ENCODE measurements at places on chromosomes 2 and 18. TPM values are rescaled to one million over a fixed set of nuclear protein-coding genes. Genes with fewer than 3 reads are reported as not detected.
A peak's percentile ranks its signal among the peaks of the same experiment; 100 is the strongest.

The SERPINB3 gene
- not detected for total RNA-seq

GRCh38 chr2:11481789-11482472, 16.0 kb upstream of the E2F6 start:
- H3K27ac ChIP-seq, result no peak overlapping the region
- H3K4me3 ChIP-seq, result no peak overlapping the region
- H3K36me3 ChIP-seq, result no peaks in the 10 kb centered on the region
- peaks cover 71% of the 10 kb centered on the region for H3K27me3 ChIP-seq
- H3K4me1 ChIP-seq, result peaks cover 16% of the 10 kb centered on the region

DNA sequence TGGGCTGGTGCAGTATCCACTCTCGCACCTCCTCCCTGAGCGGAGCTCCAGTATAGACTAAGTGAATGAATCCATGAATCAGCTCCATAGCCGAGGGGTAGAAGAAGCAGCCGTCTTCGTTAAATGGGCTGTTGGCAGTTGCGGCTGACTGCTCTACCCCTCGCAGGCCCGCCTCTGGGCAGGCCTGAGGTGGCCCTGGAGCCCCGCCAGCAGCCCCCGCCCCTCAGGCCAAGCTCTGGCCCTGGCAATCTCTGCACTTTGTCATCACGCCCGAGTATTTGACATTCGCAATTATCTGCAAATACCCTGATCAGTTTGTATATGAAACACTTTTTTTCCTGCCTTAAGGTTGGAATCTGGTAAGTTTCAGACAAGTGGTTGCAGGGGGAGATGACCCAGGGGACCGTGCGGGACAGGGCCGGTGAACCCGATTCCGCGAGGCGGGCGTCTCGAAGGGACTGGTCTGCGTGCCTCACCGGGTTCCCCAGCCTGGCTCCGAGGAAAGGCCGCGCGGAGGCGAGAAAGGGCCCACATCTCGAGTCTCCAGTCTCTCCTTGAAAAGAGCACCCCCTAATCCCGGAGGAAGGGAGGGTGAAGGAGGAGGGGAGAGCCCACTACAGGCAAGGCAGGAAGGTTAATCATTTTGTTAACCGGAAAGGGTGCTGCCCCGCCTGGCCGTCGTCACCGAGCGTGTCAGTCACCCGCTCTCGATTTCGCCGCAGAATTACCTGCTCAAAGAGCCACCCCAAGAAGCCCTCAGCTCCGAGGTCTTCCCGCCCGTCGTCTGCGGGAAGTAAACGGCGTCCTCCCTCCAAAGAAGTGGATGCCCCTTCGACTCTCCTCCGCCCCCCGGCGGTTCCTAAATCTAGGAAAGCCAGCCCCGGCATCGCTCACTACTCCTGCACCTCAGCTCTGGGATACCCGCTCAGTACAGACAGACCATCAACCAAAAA, 11.1 kb upstream of the SATB2 start:
- H3K4me1 ChIP-seq, result peaks cover 38% of the 10 kb centered on the region
- no peak for DNase-seq

DNA sequence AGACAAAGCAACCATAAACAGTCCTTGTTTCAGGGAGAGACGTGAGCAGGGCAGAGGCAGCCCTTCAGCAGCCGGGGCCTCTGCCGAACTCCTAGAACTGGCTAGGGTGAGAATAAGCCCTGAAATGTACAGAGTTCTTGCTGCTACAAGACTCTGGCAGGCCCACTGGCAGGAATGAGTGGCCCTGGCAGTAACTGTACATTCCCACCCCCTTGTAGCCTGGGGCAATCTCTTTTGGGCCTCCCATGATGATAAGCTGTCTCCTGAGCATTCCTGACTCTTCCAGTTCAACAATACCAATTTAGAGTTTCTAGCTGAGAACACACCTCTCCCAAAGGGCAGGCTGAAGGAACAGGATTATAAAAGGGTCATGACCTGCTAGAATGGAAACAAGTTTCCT, 54.3 kb downstream of the HAUS1 start:
- H3K4me3 ChIP-seq, result no peak overlapping the region
- no peak for DNase-seq
- peaks cover 33% of the 10 kb centered on the region for H3K4me1 ChIP-seq
- no peak overlapping the region for H3K27ac ChIP-seq

DNA sequence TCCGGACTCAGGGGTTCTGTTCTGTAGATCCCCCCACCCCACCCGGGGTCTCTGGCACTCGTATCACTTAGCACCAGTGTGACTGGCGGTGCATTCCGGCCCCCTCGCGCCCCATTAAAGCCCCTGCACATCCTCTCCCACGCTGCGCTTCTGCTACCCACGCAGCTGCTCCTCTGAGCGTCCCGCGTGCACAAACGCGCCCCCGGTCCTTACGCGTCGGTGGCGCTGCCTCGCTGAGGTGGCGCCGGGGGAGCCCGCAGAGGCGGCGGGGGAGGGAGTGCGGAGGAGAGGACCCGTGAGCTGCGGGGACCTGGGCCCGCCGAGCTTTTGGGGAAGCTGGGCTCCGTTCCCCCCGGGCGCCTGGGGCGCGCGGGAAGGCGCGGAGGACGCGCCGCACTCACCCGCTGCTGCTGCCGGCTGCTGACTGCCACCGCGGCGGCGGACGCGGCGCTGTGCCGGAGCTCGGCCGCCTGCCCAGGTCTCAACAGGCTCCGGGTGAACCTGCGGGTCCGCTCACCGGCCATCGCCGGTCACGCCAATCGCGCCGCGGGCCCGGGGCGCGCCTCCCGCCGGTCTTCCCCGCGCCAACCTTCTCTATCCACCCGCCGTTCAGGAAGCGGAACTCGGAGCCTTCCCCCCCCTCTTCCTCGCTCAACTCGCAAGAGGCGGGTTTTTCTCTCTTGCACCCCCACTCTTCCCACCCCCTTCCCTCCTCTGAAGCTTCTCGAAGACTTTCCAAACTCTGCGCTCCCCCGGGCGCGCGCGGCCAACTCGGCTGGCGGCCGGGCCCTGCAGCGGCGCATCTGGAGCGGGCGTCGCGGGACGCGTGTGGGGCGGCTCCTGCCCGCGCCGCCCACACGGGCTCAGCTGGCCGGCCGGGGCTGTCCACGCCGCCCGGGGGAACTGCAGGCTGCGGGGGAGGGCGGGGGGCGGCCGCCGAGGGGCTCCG, at the start of gene DOCK10:
TSS of gene DOCK10 (minus strand) at position 618 of the 949 bp plus-strand sequence. CDS start at position 524, 94 bp downstream.
- H3K27me3 ChIP-seq, result peaks cover 2% of the 10 kb centered on the region
- H3K4me1 ChIP-seq, result peaks cover 21% of the 10 kb centered on the region
- peak within 1 kb of the TSS; percentile 91 for H3K4me3 ChIP-seq
- DNase-seq, result no peak
- H3K36me3 ChIP-seq, result no peaks in the 10 kb centered on the region
- H3K27ac ChIP-seq, result peak within 1 kb of the TSS; percentile 92

DNA sequence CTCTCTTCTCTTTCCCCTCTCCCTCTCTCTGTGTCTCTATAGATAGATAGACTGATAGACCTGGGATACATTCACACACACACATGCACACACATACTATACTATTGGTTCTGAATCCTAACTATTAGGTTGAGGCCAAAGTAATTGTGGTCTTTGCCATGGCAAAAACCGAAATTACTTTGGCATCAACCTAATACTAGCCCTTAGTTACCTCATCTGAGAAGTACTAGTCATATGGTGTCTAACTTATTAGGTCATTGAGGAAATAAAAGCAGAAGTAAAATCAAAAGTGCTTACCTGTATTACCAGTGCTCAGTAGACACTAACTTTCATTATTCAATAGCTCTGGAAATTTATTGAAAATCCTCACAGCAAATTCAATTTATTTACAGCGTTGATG, 451.5 kb downstream of the EPHA4 start:
- no peak for DNase-seq
- no peak overlapping the region for H3K4me3 ChIP-seq
- H3K27ac ChIP-seq, result no peak overlapping the region
- H3K4me1 ChIP-seq, result peaks cover 8% of the 10 kb centered on the region
- no peaks in the 10 kb centered on the region for H3K27me3 ChIP-seq

- peaks cover 2% of the 10 kb centered on the region for H3K36me3 ChIP-seq
- H3K4me3 ChIP-seq, result no peak overlapping the region
- H3K27ac ChIP-seq, result no peak overlapping the region
- no peaks in the 10 kb centered on the region for H3K27me3 ChIP-seq
- H3K4me1 ChIP-seq, result peaks cover 7% of the 10 kb centered on the region
Observed at GRCh38 chr2:234472155-234472554, 24.7 kb downstream of the ARL4C start.

DNA sequence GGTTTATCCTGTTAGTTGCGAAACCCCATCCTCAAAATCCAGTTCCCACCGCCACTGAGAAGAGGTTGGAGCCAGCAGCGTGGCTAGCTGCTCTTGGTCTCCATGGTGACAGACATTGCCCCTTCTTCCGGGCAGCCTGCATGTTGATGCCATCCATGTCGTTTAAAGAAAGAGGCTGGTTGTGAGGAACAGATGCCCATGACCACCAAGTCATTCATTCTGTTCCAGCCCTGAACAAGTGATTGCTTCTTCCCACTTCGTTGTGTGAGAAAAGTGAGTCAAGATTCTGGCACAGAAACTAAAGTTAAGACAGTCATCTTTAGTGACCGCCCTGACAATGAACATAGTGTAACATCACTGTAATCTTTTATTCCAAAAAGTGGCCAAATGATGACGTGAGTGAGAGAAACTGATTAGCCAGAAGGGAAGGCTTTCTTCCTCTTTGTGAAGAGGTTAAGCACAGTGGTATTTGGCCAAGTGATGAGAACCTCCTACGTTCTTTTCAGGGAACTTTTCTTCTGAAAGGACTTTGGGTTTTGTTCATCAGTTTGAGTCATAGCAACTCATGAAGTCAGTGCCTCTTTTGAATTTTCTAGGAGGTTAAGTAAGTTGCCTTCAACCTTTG, 272.5 kb downstream of the GALR1 start:
- no peaks in the 10 kb centered on the region for H3K36me3 ChIP-seq
- H3K27ac ChIP-seq, result no peak overlapping the region
- no peak overlapping the region for H3K4me3 ChIP-seq
- H3K4me1 ChIP-seq, result no peaks in the 10 kb centered on the region
- H3K27me3 ChIP-seq, result no peaks in the 10 kb centered on the region

- DNase-seq, result no peak
- H3K4me1 ChIP-seq, result peaks cover 2% of the 10 kb centered on the region
- H3K27ac ChIP-seq, result no peak overlapping the region
Observed at GRCh38 chr2:231093933-231094332, 30.9 kb downstream of the HTR2B start.

All from osteocyte (in vitro differentiated cells).